Right atrium auricular region (tissue), 2 donors: ENCODE measurements at places on chromosomes 3 and 15.

GRCh38 chr3:128969993-128970739 is 23.7 kb downstream of the CFAP92 start:
- no peak for DNase-seq

DNA sequence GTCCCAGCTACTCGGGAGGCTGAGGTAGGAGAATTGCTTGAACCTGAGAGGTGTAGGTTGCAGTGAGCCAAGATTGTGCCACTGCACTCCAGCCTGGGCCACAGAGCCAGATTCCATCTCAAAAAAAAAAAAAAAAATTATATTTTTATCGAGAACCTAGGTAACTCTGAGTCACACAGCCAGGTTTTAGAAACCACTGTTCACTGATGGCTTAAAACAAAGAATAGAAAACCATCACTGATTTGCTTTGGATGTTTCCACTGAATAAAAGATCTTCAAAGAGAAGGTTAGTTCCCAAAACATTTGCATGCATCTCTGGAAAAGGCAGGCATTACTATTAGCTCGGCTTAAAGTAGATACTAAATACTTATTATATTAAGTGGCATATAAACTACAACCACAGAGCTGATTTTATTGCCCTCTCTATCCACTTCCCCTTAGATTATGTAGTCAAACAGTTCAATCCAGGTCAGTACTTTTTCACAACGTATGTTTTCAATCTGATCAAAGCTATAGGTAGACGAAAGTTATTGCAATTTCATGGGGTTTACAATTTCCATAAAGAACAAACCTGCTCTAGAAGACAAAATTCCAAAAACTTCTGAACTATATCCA is 1.4 kb downstream of the B4GALT4 start:
- DNase-seq = no peak

DNA sequence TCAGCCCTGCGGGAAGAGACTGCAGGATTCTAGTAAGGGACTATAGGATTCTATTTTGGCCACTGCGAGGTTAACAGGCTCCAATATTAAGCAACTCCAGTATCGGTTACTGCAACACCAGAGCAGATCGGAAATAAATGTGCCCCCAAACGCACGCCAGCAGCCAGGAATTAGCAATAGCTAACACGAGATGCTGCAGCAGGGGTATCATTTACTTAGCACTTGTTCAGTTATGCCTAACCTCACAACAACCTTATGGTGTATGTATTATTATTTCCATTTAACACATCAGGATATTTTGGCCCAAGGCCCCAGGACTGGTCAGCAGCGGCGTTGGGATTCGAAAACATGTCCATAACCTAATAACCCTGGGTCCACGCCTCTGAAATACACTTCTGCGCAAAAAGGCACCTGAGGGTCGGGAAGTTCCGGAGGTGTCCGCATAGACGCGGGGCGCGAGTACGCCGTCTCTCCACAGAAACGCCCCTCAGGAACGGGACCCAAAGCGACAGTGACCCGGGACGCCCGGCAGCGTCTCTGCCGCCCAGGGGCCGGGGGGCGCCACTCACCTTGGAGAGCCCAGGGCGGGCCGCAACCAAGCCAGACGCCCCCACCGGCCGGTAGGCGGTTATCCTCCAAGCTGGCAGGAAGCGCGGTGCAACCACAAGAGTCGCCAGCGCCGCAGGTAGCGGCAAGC is 681 bp downstream of the PIK3CB start:
- DNase-seq = no peak

- DNase-seq = no peak
Observed at GRCh38 chr15:77569729-77570125, 63.0 kb downstream of the LINGO1 start.

- no peak for DNase-seq
Observed at GRCh38 chr3:51698209-51698608, 8.7 kb upstream of the GRM2 start.
